ENCODE measurements at places on chromosomes 1 and 21.

- H3K4me3 ChIP-seq: no peak overlapping the region
- H3K36me3 ChIP-seq: no peaks in the 10 kb centered on the region
- no peak for DNase-seq
These were observed 472.9 kb upstream of the RUNX1 start for GRCh38 chr21:35521852-35522505.

- peaks cover 11% of the 10 kb centered on the region for H3K4me1 ChIP-seq
- peak overlapping the region; percentile 46 for H3K27ac ChIP-seq
- no peak overlapping the region for H3K4me3 ChIP-seq
These were observed 44.2 kb downstream of the TMEM53 start for GRCh38 chr1:44630116-44630515.

DNA sequence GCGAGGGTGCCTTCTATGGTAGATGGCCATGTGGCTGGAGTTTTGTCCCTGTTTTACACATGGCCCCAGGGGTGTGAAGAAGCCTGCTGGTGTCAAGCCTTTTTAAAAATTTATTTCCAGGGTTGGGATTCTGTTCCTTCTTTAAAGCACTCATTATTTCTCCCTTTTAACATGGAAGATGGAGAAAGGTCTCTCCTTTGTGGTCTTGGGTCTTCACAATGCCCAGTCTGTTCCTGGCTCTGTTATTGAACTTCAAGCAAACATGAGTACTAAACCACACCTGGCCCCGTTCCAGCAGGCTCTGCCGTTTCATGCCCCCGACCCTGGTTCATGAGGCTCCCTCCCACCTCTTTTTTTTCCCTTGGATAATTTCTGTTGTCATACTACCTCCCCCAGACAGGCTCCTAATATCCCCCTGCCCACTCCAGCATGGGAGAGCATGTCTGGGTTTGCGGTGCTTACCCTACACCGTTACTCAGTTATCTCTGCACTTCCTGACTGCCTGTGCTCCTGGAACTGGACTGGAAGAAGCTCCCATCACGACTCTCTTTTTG, 121.2 kb upstream of the KIAA0040 start:
- H3K36me3 ChIP-seq: no peaks in the 10 kb centered on the region
- H3K4me1 ChIP-seq: no peaks in the 10 kb centered on the region
- H3K27ac ChIP-seq: no peak overlapping the region
- no peak overlapping the region for H3K4me3 ChIP-seq

GRCh38 chr1:162385702-162386101, 4.2 kb downstream of the C1orf226 start:
- no peak overlapping the region for H3K4me3 ChIP-seq
- peaks cover 33% of the 10 kb centered on the region for H3K4me1 ChIP-seq
- no peaks in the 10 kb centered on the region for H3K36me3 ChIP-seq
- no peak for DNase-seq
- no peak overlapping the region for H3K27ac ChIP-seq
- H3K27me3 ChIP-seq: no peaks in the 10 kb centered on the region

DNA sequence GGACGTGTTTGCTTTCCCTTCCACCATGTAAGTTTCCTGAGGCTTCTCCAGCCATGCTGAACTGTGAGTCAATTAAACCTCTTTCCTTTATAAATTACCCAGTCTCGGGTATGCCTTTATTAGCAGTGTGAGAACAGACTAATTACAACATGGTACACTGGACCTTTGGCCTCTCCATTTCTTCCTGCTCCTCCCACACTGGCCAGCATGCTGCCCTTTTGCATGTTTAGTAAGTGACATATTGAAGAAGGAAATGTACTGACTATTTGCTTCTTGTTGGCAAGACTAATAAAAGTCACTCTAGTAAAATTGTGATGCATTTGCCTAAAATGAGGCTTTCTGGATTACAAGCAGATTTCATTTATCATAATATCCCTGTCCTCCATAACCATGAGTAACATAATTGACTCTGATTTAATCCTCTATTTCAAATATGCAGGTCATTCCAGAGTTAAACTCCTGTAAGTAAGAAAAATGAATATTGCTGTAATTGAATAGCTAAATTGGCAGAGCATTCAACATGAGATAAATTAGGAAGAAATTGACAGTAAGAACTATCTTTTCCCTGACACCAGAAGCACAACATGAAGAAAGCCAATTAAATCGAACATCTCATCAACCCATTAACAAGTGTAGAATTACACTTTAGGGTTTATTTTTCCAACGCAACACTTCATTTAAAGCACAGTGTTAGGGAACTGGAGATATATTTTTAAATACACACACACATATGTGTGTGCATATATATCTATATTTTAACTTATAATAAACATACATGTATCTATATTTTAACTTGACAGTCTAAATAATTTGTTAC, 427.8 kb upstream of the ZP4 start:
- no peak overlapping the region for H3K27ac ChIP-seq
- no peaks in the 10 kb centered on the region for H3K4me1 ChIP-seq
- no peak for DNase-seq
- no peaks in the 10 kb centered on the region for H3K27me3 ChIP-seq

All from RWPE2 (cell line).